Activated CD4-positive, alpha-beta T cell treated with anti-CD3 and anti-CD28 coated beads, Interleukin-2, amount 10 ng/mL, durations not matched to agents 24 days and 14 days (primary cell): ENCODE measurements at places on chromosomes 16 and 17.
A peak's percentile ranks its signal among the peaks of the same experiment; 100 is the strongest.

DNA sequence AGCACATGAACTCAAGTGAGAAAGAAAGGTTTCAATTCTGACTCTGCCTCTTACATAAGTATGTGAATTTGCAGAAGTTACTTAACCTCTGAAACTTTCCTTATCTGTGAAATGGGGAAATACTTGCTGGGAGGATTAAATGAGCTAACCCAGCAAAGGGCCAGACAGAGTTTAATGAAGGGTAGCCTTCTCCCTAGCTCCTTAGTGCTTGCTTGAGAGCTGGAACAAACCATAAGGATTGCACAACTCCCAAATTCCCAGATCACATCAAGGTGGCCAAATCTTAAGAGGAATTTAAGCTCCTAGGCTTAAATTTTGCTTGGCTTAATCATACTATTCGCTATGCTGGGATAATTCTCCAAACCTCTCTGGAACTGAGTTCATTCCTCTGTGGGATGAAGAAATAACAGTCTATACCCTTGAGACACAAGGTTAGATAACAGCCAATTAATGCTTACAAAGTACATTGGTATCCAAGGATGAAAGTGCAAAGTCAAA is 11.8 kb upstream of the WSB1 start:
- no peak for DNase-seq

DNA sequence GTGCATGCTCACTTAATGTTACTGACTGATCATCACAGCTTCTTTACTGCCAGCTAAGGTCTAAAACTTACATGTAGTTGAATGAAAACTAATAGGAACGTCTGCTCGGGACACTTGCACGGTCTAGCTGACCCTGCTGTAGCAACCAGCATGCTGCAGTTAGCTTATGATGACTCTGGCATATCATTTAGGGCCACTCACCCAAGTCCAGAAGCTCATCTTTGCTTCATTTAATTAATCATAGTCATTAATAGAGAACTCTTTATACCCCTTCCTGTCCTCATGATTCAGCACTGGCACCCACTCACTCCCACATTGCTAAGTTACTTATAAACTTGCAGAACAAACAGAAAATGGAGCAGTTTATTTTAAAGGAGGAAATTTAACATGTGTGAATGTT is 136.3 kb downstream of the NLK start:
- DNase-seq, result no peak

- DNase-seq, result no peak
Measured at GRCh38 chr16:87330257-87330624, 13.0 kb upstream of the C16orf95 start.

GRCh38 chr16:1579214-1579613 is 32.7 kb downstream of the IFT140 start:
- peak; percentile 70 for DNase-seq

- no peak for DNase-seq
Measured at GRCh38 chr17:75271955-75272847, 1.2 kb upstream of the MIF4GD start.

GRCh38 chr16:87734644-87735043 is 31.1 kb downstream of the KLHDC4 start:
- no peak for DNase-seq
